ENCODE measurements at places on chromosomes 1 and 21. TPM values are rescaled to one million over a fixed set of nuclear protein-coding genes. Genes with fewer than 3 reads are reported as not detected.

KRTAP21-2 gene
- not detected for total RNA-seq

- no peak for DNase-seq
These were observed 136.7 kb downstream of the ADSS2 start for GRCh38 chr1:244314921-244315559.

- DNase-seq = no peak
These were observed 291.8 kb downstream of the CHRM3 start for GRCh38 chr1:239678181-239678580.

CLIC6 gene
- total RNA-seq = not detected

GRCh38 chr1:20883766-20884165 is 96.7 kb upstream of the HP1BP3 start:
- no peak for DNase-seq

- no peak for DNase-seq
These were observed 9.6 kb downstream of the RAB42 start for GRCh38 chr1:28601696-28602095.
